ENCODE measurements at places on chromosomes 5 and 9.
A peak's percentile ranks its signal among the peaks of the same experiment; 100 is the strongest.

GRCh38 chr5:173764332-173765028 lies 123.7 kb upstream of the CPEB4 start:
- DNase-seq = peak; percentile 86

DNA sequence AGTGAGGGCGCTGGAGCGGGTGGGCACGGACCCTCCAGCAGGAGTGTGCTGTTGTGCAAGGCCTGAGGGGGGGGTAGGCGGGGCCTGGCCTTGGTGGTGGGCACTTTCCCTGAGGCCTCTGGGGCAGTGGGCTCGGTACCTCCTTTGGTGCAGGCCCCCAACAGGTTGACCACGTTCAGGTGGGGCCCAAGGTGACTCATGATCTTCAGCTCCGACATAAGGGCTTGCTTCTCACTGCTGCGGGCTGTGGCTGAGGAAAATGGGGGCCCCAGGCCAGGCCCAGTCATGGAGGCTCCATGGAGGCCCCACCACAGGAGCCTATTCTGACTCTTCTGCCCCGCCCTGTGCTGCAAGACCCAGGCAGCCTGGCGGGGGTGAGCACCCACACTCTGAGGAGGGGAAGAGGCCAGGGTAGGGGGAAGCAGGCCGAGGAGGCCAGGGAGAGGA lies 31.5 kb downstream of the PDGFRB start:
- no peak for DNase-seq

DNA sequence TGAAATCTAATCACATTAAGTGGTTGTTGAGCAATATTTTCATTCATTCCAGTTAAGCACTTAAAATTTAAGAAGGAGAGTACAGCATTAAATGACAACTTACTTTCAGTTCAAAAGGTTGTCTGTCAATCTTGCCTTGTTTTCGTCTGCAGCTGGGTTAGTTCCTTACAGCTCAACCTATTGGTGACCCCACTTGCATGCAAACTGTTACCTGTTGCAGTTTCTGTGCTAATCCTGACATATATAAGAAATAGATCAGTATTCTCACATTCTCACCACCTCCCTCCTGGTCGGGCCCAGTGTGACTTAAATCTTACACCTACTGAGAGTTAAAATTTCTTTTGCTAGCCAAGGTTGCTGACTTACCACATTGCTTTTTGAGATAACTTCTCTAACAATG lies 191.8 kb upstream of the SMC2 start:
- no peak for DNase-seq

GRCh38 chr5:35854248-35854647 lies 2.4 kb upstream of the IL7R start:
- no peak for DNase-seq

DNA sequence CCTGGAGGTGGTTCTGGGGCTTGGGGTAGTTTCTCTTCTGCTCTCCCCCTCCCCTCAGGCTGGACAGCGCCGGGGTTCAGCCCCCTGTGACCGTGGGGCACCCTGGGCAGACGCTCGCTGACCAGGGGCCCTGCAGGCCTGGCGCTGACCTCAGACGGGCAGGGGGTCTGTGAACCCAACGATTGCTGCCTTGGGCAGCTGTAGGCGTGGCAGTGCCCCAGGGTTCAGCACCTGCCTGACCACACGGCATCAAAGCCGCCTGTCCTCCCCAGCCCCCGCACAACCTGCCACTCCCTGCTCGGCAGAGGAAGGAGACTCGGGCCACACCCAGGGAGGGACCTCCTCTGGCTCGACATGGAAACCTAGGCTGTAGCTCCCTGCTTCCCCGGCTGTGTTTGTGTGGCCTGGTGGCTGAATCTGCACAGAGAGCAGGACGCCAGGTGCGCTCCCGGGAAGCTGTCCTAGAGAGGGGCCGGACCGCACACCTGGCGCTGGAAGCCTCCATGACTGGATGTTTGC lies 12.2 kb downstream of the LCN12 start:
- DNase-seq = no peak

DNA sequence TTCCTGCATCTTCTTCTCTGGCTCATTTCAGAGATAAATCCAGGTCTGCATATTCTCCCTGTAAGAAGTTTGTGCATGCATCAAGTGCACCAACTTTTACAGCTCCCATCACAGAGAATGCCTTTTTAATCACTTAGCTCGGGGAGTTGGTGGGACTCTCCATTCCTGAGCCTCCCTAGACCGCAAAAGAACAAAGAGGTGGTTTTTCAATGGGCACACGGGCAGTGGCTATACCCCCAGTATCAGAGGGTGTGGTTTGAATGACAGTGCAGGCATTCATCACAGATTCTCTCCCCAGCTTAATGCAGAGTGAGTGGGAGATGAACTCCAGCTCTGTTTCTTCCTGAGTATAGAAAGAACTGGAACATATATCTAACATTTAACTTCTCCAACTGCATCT lies 264.7 kb upstream of the NR4A3 start:
- DNase-seq = no peak

DNA sequence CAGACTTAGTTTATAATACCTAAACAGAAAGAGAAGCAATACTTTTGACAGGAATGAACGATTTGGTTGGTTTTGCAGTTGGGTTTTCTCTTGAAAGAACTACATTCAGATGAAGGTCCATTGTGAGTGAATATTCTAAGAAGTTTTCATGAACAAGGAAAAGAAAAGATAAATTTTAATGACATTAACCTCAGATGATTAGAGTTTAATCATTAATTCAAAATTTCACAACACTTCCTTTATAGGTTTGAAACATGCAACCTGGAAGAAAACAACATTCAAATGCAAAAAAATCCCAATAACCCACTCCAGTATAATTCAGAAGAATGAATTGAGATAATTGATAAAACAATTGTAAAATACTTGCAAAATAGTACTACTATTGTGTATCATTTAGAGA lies 23.8 kb downstream of the EQTN start:
- no peak for DNase-seq

GRCh38 chr9:77588271-77588937 lies 59.7 kb downstream of the GNA14 start:
- DNase-seq = peak; percentile 53

GRCh38 chr9:76594764-76595424 lies 135.9 kb downstream of the GCNT1 start:
- no peak for DNase-seq

GRCh38 chr5:66327008-66327407 lies 182.9 kb downstream of the SREK1 start:
- DNase-seq = no peak

DNA sequence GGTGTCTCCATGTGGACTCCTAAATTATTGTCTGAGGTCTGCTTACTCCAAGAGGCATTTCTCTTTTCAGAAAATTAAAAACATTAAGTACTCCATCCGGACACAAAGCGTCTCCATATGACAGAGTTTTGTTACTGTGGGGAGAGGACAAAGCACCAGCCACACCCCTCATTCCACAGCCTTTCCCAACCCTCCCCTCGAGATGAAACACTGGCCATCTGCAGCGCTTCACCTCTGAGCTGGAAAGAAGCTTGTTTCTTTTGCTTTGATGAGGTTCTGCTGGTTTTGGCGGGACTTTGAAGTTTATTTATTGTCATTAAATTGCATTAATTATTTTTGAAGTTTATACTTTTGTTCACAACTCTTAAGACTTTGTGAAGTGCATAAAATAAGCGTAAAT lies 27.6 kb upstream of the NKD2 start:
- DNase-seq = no peak

DNA sequence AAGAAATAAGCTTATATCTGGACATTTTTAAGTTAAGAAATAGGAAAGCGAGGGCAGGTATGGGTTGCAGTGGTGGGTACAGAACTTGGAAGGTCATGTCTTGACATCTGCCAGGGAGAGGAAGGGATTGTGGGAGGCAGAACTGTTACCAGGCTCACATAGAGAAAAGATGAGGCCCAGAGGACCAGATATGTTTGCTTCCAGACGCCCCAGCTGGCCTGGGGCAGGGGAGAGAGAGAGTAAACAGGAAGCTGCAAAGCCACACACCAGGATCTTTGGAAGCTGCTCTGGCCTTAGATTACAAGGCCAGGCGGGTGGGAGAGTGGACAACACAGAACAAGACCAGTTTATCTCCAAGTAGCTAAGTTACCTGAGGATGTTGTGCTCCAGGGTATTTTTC lies 71.2 kb downstream of the MARCHF11 start:
- DNase-seq = no peak

- no peak for DNase-seq
Measured at GRCh38 chr5:5387777-5388176, 34.7 kb upstream of the ICE1 start.

GRCh38 chr5:442335-443238 lies at the start of gene EXOC3:
Gene EXOC3 (plus strand): TSS chr5:443176. CDS start chr5:446206, 3,030 bp downstream.
- DNase-seq = no peak

- DNase-seq = no peak
Measured at GRCh38 chr5:6838736-6839135, 125.5 kb downstream of the TENT4A start.

- no peak for DNase-seq
Measured at GRCh38 chr5:28117691-28118090, 1079.3 kb upstream of the CDH9 start.

DNA sequence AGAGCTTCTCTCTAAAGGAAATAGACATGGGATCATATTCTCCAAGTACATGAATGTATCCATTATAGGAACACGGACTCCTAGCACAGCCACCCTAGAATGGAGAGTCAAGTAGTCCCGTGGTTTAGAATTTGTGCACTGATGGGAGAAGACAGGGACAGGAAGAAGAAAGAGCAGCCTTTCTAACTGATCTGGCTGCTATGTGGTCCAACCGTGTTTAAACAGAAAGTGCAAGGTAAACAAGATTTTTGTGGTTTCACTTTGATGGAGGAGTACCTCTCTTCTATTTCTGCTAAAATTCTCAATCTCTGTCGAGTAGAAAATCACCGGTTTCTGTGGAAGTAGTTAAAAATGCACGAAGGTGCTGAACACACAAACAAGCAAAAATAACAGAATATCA lies 171.3 kb downstream of the ST8SIA4 start:
- DNase-seq = no peak

DNA sequence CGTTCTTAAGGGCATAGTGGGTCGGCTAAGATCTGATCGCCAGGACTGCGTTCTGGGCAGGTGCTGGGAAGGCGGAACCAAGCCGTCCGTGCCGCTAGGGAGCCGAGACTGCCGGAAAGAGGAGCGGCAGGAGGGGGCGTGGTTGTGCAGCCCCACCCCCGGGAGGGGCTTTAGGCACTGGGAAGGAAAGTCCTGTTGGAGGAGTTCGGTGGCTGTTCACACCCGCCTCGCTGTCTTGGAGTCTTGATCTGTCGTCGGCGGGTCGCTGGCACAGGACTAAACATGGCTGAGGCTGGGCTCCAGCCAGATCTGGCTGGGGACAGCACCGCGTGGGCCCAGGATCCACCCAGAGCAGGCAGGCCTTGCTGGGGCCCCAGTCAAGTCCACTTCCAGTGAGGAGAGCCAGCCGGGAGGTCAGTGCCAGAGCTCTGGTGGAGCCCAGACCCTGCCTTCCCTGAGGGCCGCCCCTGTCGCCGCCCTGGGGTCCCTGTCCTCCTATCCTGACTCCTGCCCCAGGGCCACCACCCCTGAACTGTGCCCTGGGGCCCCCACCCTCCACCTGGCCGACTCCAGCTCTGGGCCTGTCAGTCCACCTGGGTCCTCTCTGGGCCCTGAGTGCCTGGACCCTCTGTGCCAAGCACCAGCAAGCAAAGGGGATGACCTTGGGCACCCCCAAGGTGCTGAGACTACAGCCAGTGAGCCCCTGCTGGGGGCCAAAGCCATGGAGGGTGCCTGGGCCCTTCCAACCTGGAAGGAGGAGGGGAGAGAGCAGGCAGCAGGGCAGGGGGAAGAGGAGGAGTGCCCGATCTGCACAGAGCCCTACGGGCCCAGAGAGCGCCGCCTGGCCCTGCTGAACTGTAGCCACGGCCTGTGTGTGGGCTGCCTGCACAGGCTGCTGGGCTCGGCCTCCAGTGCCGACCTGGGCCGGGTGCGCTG lies 4.5 kb downstream of the RNF208 start:
- no peak for DNase-seq

DNA sequence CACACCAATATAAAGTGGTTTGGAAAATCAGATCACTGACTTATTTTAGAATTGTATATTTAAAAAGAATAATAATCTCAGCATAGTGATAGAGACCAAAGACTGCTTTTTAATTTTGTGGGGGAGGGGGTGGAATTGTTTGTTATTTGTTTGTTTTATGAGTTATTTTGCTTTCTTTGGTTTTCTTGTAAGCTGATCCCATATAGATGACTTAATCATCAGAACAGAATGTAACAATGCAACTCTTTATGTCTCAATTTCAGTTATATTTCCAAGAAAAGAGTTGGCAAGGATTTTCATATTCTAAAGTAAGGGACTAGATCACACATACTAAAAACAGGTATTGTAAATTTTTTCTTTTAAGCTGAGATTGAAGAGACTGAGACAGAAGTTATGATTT lies 984.9 kb downstream of the TLE4 start:
- no peak for DNase-seq

DNA sequence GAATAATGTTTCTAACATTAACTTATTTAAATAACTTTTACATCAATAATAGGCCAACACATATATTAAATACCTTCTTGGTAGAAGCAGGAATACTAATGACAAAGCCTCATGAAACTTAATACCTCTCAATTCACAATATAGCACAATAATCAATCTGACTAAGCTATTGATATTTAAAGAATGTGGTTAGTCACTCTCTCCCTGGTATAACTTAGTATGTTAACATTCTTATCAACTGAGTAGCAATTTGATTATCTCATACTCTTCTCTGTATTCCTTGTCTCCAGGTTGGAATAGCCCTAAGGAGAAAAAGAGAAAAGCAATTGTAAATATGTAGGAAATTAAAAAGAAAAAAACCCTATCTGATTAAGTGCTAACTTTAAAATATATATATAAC lies 4.9 kb upstream of the PGGT1B start:
- DNase-seq = no peak

- no peak for DNase-seq
Measured at GRCh38 chr5:163434401-163434866, 3.0 kb upstream of the CCNG1 start.

- no peak for DNase-seq
Measured at GRCh38 chr5:179734536-179735164, 2.0 kb downstream of the MAML1 start.

DNA sequence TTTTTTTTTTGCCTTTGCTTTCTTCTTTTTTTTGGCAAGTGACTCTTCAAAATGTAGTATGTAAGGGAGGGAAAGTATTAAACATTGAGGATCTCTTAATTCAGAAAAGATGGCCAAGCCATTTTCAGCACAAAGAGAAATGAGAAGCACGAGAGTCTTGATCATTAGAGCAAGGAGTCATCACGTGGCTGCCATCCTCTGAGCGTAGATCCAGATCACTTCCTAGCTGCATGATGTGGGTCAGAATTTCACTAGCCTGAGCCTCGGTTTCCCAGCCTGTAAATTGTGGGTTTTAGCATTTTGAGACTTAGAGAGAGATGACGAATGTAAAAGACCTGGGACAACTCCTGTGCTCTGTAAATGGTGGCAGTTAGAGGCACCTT lies 312.9 kb downstream of the ARHGEF28 start:
- no peak for DNase-seq

- DNase-seq = no peak
Measured at GRCh38 chr9:91474656-91475055, 51.0 kb upstream of the NFIL3 start.

GRCh38 chr9:3758816-3759576 lies 233.2 kb upstream of the RFX3 start:
- no peak for DNase-seq

GRCh38 chr9:69236188-69236587 lies 62.1 kb downstream of the TJP2 start:
- DNase-seq = no peak

- DNase-seq = no peak
Measured at GRCh38 chr9:79674052-79674777, 102.5 kb downstream of the TLE4 start.

GRCh38 chr5:1244976-1245375 lies 19.8 kb downstream of the SLC6A18 start:
- DNase-seq = no peak

GRCh38 chr9:89310475-89311345 lies at the start of gene CKS2:
Gene CKS2 (plus strand): TSS chr9:89311195. CDS start chr9:89311293, 98 bp downstream.
- peak; percentile 100 for DNase-seq

- DNase-seq = no peak
Measured at GRCh38 chr5:123119334-123119986, 30.4 kb downstream of the PRDM6 start.
